ENCODE measurements at places on chromosomes 6 and 20. TPM values are rescaled to one million over a fixed set of nuclear protein-coding genes. Genes with fewer than 3 reads are reported as not detected.

- no peak for DNase-seq
Measured at GRCh38 chr6:53854843-53855567, 60.2 kb downstream of the LRRC1 start.

GRCh38 chr6:121901432-121901831, 466.0 kb downstream of the GJA1 start:
- no peak for DNase-seq

DNA sequence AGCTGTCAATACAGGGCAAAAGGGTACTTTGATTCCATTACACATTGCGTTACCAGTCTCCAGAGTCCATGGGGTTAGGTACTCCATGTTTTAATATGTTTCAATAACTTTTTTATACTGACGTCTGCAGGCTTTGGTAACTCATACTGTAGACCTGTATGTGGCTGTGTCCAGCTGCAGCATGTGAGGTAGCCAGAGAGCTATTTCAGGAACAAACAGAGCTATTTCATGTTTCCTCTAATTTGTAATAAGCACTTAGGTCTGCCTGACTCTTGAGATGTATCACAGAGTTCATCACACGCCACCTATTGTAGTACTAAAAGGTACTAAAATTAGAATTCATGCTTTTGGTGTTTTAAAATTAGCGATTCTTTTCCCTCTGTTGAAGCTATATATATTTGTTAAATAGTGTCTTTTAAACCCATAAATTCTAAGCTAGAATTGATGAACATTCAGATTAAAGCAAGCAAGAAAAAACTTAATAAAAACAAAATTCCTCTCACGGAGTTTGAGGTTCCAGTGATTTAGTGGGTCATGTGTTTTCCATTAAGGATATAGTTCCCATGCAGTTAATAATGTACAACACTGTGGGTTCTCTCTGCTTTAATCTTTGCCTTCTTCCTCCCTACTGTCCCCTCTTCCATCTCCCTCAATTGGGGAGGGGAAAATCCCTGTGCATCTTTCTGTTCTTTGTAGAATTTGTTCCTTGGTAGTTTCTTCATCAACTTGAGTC, 37.0 kb downstream of the FOXO3 start:
- no peak for DNase-seq

The TBX18 gene
- total RNA-seq, result 26.1 TPM

The TASP1 gene
- total RNA-seq, result 6.3 TPM

The SLC35D3 gene
- total RNA-seq, result not detected

All from LHCN-M2 (cell line).